ENCODE measurements at places on chromosomes 16 and 17.

GRCh38 chr16:53503991-53504663, 1.1 kb upstream of the AKTIP start:
- DNase-seq: no peak

GRCh38 chr16:86016201-86016965, 117.4 kb downstream of the IRF8 start:
- DNase-seq: peak; percentile 46

DNA sequence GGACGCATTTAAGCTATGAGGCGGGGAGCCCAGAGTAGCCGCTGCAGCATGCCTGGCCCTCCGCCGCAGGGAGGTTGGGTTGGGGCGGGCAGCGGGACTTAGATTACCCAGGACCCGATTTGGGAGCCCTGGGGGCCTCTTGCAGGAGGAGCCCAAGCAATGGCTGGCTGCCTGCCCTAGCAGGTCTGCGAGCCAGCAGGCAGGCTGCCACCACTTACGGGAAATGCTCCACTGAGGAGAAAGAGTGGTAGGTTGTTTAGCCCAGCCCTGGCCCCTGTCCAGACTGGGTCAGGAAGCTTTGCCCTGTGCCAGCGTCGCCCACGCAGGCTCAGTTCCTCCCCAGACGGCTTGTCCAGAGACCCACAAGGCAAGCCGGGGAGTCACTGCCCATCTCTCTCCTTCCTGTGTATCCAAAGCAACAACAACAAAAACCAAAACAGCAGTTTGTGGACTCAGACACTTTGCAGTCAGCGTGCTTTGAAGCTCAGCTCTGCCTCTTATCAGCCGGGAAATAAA, 10.3 kb upstream of the TVP23A start:
- peak; percentile 49 for DNase-seq

DNA sequence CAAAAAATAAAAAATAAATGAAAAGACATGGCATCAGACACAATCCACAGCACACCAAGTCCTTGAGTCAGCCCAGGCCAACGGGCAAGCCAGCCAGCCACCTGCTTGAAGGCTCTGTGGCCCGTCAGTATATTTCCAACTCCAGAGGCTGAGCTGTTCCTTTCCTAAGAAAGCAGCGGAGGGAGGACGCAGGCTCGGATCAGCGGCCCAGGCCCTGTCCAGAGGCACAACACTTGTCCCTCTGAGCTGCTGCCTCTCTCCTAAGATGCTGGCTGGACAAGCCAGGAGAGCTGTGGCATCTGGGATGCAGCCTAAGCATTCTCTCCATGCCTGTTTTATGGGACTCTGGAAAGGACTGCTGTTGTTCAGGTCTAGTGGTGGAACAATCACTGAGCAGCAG, 14.8 kb upstream of the NLRC3 start:
- no peak for DNase-seq

All from DMS153 (cell line).